ENCODE measurements at places on chromosomes 12 and 14.

DNA sequence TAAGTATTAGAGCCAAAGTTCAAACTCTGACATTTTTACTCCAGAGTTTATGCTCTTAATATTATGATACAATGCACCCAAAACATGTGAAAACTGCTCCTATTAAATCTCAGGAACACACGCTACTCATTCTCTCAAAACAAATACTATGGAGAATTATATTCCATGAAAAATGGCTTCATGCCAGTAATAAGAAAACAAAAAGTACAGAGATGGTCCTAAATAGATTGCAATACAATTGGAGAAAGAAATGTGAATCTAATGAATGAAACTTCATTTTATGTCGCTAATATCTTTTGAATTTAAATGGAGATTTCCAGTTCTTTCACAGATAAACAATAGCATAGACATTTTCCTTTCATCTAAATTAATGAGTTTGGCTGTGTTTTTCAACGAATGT is 384.3 kb downstream of the ADAMTS20 start:
- no peak for DNase-seq

DNA sequence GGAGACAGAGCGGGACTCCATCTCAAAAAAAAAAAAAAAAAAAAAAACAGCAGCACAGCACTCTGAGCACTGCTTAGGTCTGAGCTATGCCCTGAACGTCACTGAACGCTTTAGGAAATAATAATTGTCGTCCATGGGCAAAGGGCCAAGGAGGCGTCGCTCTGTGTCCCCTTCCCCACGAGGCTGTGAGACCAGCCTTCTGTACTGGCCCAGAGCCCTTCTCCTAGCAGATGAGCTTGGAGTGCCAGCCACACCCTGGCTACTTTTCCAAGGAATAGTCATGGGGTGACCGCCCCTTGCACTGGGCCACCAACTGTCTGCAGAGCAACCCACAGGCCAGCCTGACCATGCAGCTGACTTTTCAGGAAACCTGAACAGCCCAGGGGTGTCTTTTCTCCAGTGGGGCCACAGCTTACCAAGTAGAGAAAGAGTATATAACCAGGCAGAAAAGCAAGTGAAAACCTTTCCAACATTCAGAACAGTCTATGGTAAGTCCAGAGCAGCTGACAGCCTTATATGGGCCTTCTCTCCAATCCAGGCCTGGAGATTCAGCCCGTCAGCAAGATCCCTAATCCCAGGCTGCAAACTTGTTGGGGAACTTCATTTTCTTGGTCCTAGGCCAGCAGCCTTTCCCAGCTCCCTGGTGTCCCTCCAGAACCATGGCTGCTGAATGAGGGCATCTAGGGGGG is 28.5 kb downstream of the CD9 start:
- no peak for DNase-seq

DNA sequence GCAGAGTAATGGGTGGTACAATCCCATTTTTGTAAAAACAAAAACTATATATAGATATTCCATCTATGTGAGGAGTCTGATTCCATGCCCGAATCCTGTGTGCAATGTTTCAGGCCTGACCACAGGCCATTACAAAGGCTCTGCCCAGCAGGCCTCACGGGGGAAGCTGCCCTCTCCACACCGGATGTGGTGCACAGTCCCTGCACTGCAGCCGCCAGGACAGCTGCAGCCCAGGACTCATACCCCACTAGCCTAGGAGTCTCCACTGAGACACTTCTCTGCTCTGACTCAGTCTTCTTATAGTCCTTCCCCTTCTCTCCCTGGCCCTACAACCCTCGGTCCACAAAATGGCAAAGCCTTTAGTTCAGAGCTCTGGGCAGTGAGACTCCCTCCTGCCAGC is 190.4 kb downstream of the PPM1H start:
- no peak for DNase-seq

GRCh38 chr14:98725676-98726075 is 546.3 kb downstream of the BCL11B start:
- no peak for DNase-seq

GRCh38 chr12:117025481-117026151 is 73.6 kb downstream of the TESC start:
- peak; percentile 21 for DNase-seq

GRCh38 chr14:89638891-89639290 is 221.9 kb upstream of the FOXN3 start:
- no peak for DNase-seq

GRCh38 chr12:1130571-1130970 is 139.5 kb downstream of the ERC1 start:
- no peak for DNase-seq

DNA sequence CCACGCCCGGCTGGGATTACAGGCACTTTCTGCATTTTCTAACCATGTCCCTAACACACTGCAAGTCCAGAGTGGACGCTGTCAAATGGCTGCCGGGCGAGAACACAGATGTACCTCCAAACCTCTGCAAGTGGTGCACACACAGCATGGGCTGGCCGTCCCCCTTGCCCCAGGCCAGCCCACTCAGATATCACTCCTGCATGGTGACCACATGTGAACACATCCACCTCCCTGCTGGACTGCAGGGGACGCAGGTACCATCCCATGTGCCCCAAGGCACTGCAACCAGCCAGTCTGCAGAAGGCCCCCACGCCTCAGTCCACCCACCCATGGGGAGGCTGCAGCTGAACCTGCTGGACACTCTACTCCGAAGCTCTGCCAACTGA is 14.0 kb downstream of the BRF1 start:
- DNase-seq, result no peak

- no peak for DNase-seq
These were observed 13.8 kb downstream of the MGST1 start for GRCh38 chr12:16361142-16361783.

- DNase-seq, result no peak
These were observed 9.4 kb downstream of the KCNA1 start for GRCh38 chr12:4918950-4919660.

DNA sequence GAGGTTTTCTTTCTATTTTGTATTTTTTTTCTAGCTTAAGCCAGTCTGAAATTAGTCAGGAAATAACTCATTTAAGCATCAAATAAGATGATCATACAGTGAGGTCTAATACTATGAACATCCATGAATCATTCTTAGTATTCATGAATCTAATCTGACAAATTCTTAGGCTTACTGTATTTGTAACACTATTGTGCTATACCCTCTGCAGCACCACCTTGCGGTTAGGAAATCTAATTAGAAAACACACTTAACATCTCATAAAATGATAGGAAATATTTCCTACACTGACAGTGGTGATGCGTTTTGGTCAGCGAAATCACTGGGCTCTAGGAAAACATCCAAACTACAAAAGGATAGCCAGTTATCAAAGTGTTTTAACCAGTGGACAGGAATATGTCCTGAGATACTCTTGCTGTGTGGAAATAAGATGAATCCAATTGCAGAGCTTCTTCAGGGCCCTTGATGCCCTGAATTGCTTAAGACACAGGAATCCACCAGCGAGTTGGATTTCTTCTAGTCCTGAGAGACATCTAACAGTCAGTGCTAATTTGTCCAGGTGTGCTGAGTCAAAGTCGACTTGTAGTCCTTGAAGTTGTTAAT is 109.3 kb upstream of the MYF6 start:
- DNase-seq, result no peak

- DNase-seq, result no peak
These were observed 154.8 kb upstream of the PRKD1 start for GRCh38 chr14:30082486-30082885.

GRCh38 chr12:93954166-93955112 is 193.9 kb upstream of the PLXNC1 start:
- no peak for DNase-seq

DNA sequence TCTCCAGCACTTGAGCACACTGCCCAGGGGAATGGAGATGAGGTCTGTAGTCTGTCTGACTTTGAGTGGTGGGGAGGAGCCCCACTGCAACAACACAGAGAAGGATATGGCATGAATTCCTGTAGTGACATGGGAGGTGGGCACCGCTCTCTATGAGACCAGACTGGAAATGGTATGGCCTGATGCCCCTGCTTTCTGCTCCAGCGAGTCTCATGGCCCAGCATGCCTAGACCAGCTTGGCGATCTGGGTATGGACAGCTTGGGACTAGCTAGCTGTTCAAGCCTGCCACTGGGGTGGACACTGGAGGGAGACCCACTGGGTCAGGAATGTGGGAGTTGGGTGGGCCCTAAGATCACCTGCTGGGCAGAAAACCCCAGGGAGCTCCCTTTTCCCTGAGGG is 477.8 kb upstream of the SEL1L start:
- DNase-seq, result no peak

- DNase-seq, result no peak
These were observed 165.8 kb upstream of the LRIG3 start for GRCh38 chr12:59086126-59086525.

DNA sequence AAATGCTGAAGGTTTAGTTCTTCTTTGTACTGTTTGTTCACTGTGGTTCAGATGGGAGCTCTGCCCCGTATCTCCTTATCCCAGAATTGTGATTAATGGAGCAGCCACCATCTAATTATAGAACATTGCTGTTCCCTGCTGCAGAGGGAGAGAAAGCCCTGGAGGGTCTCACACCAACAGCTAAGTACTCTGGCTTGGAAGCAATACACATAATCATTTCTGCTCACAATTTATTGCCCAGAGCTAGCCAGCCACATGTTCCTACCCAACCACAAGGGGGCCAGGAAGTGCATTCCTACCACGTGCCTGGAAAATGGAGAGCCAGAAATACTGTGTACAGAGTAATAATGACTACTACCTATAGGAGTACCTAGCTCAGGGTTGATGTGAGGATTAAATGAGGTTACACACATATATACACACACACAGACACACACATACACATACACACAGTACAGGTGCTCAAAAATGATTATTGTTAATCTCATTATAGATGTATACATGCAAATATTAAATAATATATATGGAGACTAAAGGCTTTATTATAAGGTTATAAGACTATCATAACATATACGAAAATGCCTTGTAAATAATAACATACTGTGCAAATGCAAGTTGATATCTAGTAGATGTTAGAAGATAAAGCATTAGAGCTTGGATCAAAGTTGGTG is 22.3 kb downstream of the MSRB3 start:
- DNase-seq, result no peak

- no peak for DNase-seq
These were observed 175.9 kb upstream of the ABCD2 start for GRCh38 chr12:39795481-39795880.

- peak; percentile 45 for DNase-seq
These were observed 17.4 kb upstream of the FLVCR2 start for GRCh38 chr14:75561013-75561432.

GRCh38 chr14:95463171-95463901 is 53.1 kb downstream of the SYNE3 start:
- DNase-seq, result no peak

DNA sequence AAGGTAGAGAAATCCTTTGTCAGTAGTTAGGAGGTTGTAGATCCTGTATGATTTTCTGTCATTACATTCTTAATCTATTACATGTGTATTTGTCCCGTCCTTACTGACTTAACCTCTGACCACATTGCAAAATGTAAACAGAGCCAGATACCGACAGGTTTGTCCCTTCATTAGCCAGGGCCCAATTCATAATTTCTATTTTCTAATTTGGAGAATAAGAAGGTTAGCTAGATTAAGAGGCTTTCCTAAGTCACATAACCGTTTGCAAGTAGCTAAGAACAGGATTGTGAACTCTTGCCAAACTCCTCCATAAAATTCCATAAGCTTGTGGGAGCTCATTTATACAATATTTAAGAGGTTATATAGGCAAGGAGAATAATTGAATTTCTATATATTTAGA is 352.6 kb downstream of the RAD51B start:
- DNase-seq, result no peak

DNA sequence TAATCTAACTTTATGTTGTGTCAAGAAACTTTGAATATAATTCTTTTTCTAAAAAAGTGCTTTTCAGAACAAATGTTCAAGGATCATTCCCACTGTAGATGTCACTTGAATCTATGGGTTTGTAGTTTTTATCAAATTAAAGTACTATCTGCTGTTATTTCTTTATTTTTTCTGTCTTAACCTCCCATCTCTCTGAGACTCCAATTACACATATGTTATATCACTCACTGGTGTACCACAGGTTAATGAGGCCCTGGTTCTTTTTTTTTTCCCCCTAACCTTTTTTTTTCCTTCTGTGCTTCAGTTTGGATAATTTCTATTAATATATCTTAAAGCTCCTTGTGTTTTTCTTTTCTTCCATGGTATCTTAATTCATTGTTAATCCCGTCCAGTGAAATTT is 279.9 kb upstream of the RGS6 start:
- no peak for DNase-seq

DNA sequence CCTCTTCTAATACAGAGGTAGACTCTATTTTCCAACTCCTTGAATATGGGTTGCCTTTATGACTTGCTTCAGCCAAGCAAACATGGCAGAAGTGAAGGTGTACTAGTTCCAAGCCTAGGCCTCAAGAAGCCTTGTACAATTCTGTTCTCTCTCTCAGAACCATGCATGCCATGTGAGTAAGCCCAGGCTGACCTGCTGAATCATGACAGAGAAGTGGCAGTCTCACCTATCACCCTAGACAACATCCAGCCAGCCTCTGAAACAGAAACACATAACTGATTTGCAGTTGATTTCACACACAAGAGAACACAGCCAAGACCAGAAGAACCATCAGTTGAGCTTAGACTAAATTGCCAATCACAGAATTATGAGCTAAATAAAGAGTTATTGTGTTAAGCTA is 157.2 kb downstream of the GARIN6 start:
- no peak for DNase-seq

DNA sequence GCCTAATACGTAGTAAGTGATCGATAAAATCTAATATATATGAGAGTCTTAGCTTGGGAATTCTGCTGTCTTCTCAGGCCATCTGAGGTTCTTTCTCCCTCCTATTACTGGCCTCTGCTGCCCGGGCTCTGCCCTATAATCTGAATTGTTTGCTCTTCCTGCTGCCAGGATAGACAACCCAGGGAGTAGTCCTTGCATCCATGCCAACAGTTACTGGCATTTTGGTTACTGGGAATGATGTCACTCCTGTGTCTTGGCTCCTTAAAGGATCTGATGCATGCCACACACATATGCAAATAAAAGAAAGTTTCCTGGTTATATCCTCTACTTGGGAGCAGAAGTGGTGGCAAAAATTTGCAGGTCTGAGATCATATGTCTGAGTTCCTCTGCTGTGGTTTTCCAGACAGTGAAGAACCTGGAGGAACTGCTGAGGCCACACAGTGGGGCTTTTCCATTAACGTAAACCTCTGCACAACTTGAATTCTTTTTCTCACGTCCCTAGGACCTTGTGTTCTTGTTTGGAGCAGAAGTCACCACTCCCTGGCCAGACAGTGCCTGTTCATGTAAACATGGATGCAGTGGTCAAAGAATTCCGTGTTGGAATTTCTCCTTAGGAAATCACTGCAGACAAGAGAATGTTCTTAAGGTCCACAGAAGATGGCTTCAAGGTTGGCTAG is 320.6 kb upstream of the TBX3 start:
- no peak for DNase-seq

DNA sequence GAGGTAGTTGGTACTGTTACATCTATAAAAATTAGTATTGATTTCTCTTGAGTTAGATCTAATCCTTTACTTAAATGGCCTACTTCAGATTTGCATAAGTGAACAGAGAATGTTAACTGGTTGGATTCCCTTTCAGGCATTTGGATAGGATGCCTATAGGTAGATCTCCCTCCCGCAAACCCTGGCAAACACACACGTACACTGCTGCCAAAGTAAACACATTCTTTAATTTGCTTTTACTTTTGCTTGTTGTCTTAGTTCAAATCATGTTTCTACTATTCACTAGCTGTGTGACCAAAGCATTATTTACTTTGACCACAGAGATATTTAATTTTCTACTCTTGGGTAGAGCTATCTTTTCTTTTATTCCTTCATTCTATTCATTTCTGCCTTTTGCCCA is 936.1 kb upstream of the FBXO33 start:
- no peak for DNase-seq

- no peak for DNase-seq
These were observed 550.8 kb downstream of the MED13L start for GRCh38 chr12:115726691-115727090.

All from stimulated activated CD4-positive, alpha-beta T cell treated with anti-CD3 and anti-CD28 coated beads, Interleukin-12 subunit alpha, Interleukin-12 subunit beta, amount 100 ng/mL, for 24 hours (primary cell).